ENCODE measurements at places on chromosomes 7 and 10. TPM values are rescaled to one million over a fixed set of nuclear protein-coding genes. Genes with fewer than 3 reads are reported as not detected.

The TMEM229A gene
- total RNA-seq = not detected

The MRLN gene
- not detected for total RNA-seq

The FAM237B gene
- not detected for total RNA-seq

The SEM1 gene
- 53.9 TPM for total RNA-seq

The GRB10 gene
- total RNA-seq = 9.7 TPM

The FGFBP3 gene
- total RNA-seq = 2.1 TPM

The EPDR1 gene
- total RNA-seq = 0.48 TPM

The SH2D4B gene
- 0.15 TPM for total RNA-seq
